Vagina (tissue), 2 donors: ENCODE measurements at places on chromosomes 11 and 22. TPM values are rescaled to one million over a fixed set of nuclear protein-coding genes. Genes with fewer than 3 reads are reported as not detected.

- no peak for DNase-seq
Observed at GRCh38 chr11:95067841-95068219, 1.1 kb downstream of the SRSF8 start.

- no peak for DNase-seq
Observed at GRCh38 chr11:86508604-86509587, 134.2 kb downstream of the CCDC81 start.

DNA sequence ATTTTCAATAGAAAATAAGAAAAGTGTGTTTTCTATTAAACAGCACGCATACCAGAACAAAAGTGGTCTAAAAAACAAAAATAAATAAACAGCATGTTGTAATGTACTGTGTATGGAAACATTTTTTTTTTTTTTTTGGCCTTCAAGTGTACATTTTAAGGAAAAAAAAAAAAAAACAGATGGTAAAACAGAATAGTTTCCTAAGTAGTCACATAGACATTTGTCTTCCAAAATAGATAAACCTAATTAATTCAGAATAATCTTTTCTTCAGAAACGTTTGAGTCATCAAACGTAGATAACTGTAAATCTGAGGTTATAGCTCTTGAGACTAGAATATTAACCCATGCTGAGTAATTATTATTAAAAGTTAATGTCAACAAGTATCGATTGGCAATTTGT, 396 bp upstream of the CFAP300 start:
- DNase-seq = no peak

GRCh38 chr11:71491940-71492339, 35.1 kb upstream of the KRTAP5-7 start:
- DNase-seq = no peak

DNA sequence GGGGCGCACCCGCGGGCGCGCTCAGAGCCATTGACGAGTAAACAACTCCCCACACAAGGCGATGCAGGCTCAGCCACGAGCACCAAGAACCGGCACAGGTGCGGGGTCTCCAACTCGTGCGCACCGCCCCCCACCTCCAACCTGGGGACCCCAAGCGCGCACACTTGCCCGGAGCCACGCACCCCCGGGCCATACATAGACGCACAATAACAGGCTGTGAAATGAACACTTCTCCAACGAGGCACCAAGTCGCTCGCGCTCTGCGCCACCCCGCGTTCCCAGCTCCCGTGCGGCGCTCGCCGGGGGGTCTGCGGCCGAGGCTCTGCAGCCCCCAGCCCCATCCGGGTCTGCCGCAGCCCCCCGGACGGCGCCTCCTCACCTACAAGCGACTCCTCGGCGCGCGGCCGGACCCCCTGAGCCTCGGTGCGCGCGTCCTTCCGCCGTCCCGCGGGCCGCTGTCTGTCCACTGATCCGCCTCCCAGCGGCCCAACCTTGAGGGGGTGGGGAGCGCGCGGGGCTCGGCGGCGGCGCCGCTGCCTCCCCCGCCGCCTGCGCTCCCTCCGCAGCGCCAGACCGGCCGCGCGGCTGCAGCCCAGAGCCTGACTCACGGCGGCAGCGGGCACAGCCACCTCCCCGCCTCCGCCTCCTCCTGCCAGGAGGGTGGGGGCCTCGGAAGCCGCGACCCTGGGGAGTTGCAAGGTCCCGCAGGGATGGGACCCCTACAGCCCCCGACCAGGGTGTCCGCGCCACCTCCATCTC, 1.6 kb downstream of the IFITM10 start:
- no peak for DNase-seq

DNA sequence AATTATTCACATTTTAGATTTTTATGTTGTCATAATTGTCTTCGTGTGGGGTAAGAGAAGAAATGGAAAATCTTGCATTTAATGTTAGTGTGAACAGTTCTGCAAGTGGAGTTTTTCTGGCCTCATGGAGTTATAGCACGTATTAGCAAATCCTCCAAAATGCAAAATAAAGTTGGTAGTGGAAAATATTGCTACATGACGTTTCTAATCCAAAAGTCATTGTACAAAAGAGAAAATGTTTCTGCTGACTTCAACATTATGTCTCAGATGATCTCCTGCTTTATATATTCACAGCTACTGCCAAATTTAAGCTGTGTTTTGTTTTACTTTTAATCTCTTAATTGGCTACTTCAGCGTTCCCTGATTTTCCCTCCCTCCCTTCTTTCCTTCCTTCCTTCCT, 1804.0 kb upstream of the RAG2 start:
- DNase-seq = no peak

GRCh38 chr11:46017341-46017740, 94.9 kb downstream of the LARGE2 start:
- DNase-seq = no peak

DNA sequence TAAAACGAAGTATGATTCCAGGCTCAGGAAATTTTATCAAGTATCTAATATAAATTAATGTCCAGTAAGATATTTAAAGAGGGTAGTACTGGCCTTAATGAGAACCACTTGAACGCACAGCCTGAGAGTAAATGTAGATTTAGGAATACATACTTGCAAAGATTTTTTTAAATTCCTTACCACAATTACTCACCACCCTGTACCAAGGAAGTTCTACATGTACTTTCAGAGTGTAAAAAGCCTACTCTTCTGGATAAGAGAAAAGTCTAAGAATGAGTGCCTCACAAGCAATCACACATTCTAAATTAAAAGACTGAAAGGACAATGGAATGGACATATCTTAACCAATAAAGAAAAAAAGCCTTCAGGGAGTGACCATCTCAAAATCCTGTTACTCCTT, 697.4 kb downstream of the DLG2 start:
- DNase-seq = no peak

DNA sequence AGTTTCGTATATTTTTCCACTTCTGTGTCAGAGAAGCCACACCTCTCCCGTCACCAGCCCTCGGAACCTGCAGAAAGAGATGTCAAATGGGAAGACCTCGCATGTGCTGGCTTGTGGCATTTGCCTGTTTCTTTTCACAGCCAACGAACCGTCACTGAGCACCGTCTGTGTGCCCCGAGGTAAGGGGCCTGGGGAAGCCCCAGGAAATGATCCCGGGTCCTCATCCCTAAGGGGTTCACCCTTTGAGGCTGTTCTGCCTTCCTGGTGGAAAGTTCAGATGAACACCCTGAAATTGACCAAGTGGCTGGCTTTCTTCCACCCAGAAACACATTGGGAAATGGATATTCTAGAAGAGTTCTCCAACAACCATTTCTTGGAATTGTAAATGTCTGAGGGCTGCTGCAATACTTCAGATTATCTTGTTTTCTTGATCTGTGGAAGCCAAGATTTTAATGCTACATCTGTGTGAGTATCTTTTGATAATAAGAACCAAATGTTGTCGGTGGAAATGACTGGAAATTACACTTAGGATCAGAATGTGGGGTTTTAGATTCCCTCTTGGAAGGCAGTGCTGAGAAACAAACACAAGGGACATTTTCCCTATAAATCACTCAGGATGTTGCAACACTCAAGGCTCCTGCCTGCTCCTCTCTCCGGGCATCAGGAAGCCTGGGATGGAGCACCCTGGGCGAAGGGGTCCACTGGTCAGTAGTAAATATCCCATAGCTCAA, 37.6 kb downstream of the RIBC2 start:
- no peak for DNase-seq

- DNase-seq = no peak
Observed at GRCh38 chr11:107397357-107397756, 60.3 kb downstream of the CWF19L2 start.

GRCh38 chr11:2685051-2685450, 14.7 kb downstream of the KCNQ1OT1 start:
- DNase-seq = no peak

- no peak for DNase-seq
Observed at GRCh38 chr22:34702279-34702678, 363.7 kb upstream of the ISX start.

GRCh38 chr11:131889146-131889577, 518.7 kb downstream of the NTM start:
- DNase-seq = no peak

DNA sequence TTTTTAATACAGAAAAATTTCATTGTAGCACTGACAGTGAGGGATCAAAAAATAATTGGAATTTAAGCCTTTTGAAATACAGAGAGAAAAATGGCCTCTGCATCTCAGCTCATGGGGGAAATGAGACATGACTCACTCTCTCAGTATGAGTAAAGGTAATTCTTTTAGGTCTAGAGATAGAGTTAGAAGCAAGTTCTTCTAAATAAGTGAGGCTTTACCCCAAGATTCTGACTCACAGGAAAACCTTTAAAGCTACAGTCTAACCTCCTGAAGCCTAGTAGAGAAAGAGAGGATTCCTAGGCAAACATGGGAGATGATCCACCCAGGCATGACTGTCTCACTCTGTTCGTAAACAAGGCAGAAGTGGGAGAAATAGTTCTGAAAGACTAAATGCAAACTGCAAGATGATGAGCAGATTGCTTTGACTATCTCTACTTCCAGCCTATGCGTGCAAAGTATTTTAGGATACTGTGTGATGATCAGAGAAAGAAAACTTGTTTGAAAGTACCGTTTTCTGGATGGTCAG, 1003.3 kb upstream of the CCDC90B start:
- DNase-seq = no peak

DNA sequence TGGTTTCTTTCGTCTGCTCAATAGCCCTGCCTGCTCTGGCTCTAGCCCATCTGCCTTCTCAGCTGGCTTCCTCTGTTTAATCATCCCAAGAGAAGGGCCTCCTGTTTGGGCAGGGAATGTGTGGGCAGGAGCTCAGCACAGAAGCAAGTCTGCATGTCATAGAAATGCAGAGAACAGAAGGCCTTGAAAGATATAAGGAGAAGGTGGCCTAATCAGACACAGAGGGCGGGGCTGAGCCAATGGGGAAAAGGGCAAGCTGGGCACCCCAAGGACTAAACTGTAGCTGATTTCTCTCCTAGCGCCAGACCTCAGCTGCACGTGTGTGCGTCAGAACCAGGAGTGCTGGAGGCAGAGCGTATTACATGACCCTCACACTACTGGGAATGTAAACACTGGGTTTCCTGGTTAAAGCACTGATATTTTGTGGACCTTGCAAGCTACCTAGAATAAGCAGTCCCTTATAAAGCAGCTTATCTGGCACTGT, 7.6 kb upstream of the CCKBR start:
- no peak for DNase-seq

DNA sequence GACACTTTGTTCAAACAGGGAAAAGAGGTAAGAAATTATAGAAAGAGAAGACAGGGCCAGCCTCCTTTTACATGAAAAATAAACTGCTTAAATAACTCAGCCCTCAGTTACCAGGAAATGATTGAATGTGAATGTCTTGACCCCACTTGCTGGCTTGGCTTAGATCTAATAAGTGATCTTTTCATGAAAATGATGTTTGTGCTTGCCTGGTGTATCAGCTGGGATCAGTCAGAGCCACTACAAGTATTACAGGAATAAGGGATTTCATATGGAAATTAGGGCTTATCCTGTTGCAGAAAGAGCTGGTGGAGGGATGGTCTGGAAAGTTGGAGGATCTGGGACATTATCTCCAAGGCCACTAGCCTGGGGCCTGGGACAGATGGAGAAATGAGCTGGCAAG, 51.8 kb downstream of the COMMD9 start:
- DNase-seq = no peak

DNA sequence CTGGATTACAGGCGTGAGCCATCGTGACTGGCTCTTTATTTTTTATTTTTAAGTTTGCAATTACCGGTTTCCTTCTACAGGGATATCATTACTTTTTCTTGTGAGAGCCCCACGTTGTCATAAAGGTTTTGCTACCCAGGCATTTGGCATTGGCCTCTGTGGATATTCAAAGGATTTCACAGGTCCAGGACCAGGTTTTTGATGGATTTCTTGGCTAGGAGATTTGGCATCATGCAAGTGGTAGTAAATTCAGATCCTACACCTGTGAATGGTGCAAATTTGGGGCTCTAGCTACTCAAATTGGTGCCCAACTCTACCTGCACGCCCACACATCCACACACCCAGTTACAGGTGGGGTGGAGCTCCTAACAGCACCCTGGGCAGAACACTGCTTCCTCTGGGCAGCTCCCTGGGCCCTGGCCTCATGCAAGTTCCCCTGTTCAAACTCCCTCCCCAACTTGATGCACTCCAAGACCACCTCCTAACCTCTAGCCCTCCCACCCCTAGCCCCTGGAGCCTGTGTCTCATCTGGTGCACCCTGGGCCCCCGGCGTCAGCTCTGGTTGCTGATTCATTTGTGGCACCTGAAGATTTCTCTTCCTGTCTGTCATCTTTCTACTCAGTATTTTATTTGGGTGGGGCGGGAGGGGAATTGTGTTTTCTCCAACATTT, 9.3 kb upstream of the MRGPRD start:
- no peak for DNase-seq

- DNase-seq = no peak
Observed at GRCh38 chr11:18772211-18772610, 19.4 kb downstream of the PTPN5 start.

- DNase-seq = no peak
Observed at GRCh38 chr22:33332538-33332937, 274.4 kb upstream of the SYN3 start.

GRCh38 chr11:45494738-45495137, 170.7 kb downstream of the CHST1 start:
- DNase-seq = no peak

GRCh38 chr22:17707526-17707925, 66.7 kb downstream of the BID start:
- no peak for DNase-seq

GRCh38 chr11:28342716-28343115, 234.5 kb downstream of the METTL15 start:
- no peak for DNase-seq

- no peak for DNase-seq
Observed at GRCh38 chr22:35380013-35380412, 883 bp upstream of the HMOX1 start.

GRCh38 chr11:12177739-12178338, 67.4 kb downstream of the MICAL2 start:
- no peak for DNase-seq

Gene TMEM86A
- 26.8 TPM for total RNA-seq

Gene FAT3
- 9.6 TPM for total RNA-seq

Gene DTX4
- 8.1 TPM for total RNA-seq

Gene NCF4
- total RNA-seq = 37.6 TPM

Gene DUSP8
- 2.9 TPM for total RNA-seq

Gene OOSP4A
- total RNA-seq = not detected

Gene OR56A1
- not detected for total RNA-seq

Gene ATP5MG
- 169 TPM for total RNA-seq

Gene CCDC134
- total RNA-seq = 8.8 TPM

Gene JHY
- total RNA-seq = 7.6 TPM

Gene TNNI2
- total RNA-seq = not detected

Gene C1QTNF5
- total RNA-seq = 32.2 TPM
